ENCODE measurements at places on chromosomes 6 and 20. TPM values are rescaled to one million over a fixed set of nuclear protein-coding genes. Genes with fewer than 3 reads are reported as not detected.

Gene SIRPG
- not detected for total RNA-seq

Gene LMBRD1
- 34.0 TPM for total RNA-seq

Gene PNPLA1
- not detected for total RNA-seq

Gene FHL5
- 0.23 TPM for total RNA-seq

Gene HLA-DMB
- total RNA-seq, result 2.6 TPM

Gene MOXD1
- 0.28 TPM for total RNA-seq

Gene FKBP1A
- total RNA-seq, result 61.5 TPM

Gene SLC17A2
- 27.6 TPM for total RNA-seq

Gene RNF182
- 0.05 TPM for total RNA-seq

Gene SEMG1
- not detected for total RNA-seq

Gene GPLD1
- 53.1 TPM for total RNA-seq

Gene KCNS1
- not detected for total RNA-seq

Gene PLAGL2
- 2.8 TPM for total RNA-seq
